ENCODE measurements at places on chromosomes 7 and 10. TPM values are rescaled to one million over a fixed set of nuclear protein-coding genes. Genes with fewer than 3 reads are reported as not detected.

- DNase-seq: no peak
Observed at GRCh38 chr7:3338161-3338560, 37.1 kb downstream of the SDK1 start.

GRCh38 chr10:21076381-21076780 lies 179.3 kb upstream of the NEBL start:
- no peak for DNase-seq

DNA sequence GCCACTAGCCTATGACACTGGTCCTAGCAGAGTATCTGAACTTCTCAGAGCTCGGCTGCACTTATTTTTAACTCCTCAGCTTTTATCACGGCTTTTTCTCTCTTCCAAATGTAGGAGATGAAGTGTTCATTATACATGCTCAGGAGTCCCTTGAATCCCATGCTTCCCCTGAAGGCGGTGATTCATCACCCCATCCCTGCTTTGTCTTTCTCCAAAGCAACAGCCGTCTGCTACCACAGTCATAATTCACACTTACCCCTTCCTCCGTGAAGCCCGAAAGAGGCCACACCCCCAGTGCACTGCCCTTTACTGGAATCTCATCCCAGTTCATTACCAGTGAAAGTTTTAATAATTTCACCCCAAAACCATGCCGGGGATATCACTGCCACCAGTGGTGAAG lies 301.5 kb upstream of the SHH start:
- no peak for DNase-seq

The SFRP5 gene
- 2.1 TPM for total RNA-seq

The ASB10 gene
- total RNA-seq: 42.6 TPM

The OR2A12 gene
- total RNA-seq: not detected

The GPR15LG gene
- total RNA-seq: not detected

The ZKSCAN1 gene
- 30.3 TPM for total RNA-seq

Measured in Right ventricle myocardium superior (tissue), 1 donor.